Muscle of arm (tissue), 14 donors: ENCODE measurements at places on chromosomes 4 and X. TPM values are rescaled to one million over a fixed set of nuclear protein-coding genes. Genes with fewer than 3 reads are reported as not detected.

DNA sequence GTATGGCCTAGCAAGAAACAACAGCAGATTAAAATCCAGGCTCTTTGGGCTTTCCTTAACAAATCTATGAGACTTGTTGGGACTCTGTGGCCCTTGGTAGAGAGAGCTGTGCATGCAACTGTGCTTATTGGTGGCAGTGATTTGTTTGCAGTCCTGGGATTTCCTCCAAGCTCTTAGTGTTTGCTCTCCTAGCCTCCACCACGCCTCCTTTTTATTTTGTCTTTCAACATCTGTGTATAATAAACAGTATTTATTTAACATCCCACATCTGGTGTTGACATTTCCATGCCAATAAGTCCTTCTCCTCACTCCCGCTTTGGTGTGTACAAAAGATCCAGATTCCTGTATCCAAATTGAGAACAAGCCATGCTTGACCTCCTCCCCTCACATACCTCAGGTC lies 3.1 kb downstream of the TNMD start:
- DNase-seq = peak; percentile 42

GRCh38 chrX:16834806-16835205 lies 35.4 kb downstream of the RBBP7 start:
- no peak for DNase-seq

Gene MAGEB1
- polyA plus RNA-seq = not detected

Gene USP27X
- polyA plus RNA-seq = 2.6 TPM

DNA sequence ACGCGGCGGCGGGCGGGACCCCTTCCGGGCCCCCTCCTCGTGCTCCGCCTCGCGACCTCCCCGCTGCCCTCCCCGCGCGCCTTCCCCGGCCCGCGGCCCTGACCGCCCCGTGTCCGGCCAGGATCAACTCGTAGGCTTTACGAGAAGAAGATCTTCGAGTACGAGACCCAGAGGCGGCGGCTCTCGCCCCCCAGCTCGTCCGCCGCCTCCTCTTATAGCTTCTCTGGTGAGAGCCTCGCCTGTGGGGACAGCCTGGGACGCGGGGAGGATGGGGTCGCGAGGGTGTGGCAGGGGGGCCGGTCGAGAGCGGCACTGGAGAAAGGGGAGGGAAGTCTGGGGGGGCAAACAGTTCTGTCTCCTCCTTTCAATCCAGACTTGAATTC lies 465 bp downstream of the EMD start:
- DNase-seq = no peak

DNA sequence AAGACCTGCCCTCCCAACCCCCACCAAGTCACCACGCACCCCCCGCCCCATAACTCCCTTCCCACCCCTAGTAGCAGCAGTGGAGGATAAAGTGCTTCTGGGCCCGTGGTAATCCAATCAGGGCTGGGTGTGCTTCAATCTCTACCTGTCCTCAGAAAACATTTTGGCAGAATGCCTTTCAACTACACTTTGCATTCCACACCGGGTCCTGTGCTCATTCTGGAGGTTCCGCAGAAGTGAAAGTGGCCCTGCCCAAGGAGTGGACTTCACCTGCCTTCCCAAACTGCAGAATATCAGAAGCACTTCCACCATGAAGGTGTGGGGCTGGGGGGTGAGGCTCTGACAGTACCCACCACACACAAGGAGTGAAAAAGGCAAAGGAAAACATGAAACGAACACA lies 322.3 kb downstream of the DHX15 start:
- DNase-seq = no peak

Gene CAMK2D
- polyA plus RNA-seq = 185 TPM

DNA sequence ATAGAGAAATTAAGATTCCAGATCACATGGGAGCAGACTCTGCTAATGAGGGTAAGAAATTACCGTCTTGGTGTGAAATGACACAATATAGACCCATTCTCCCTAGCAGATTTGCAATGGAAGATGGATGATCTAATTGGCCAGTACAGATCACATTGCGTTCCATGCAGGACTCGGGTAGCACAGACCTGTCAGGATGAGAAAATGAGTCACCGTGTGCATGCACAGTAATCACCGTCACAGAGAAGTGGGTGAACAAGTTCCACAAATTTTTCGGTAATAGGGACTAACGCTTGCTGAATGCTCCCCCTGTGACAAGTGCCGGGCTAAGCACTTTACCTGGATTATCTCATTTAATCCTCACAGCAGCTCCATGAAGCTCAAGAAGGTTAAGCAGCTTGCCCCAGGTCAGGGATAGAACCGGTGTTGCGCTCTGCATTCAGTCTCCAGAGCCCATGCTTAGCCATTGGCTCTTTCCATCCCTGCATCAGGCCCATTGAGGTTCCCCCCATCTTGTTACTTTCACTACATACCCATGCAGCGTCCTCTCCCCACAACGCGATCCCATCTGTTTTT lies 375.6 kb downstream of the FBXW7 start:
- no peak for DNase-seq

DNA sequence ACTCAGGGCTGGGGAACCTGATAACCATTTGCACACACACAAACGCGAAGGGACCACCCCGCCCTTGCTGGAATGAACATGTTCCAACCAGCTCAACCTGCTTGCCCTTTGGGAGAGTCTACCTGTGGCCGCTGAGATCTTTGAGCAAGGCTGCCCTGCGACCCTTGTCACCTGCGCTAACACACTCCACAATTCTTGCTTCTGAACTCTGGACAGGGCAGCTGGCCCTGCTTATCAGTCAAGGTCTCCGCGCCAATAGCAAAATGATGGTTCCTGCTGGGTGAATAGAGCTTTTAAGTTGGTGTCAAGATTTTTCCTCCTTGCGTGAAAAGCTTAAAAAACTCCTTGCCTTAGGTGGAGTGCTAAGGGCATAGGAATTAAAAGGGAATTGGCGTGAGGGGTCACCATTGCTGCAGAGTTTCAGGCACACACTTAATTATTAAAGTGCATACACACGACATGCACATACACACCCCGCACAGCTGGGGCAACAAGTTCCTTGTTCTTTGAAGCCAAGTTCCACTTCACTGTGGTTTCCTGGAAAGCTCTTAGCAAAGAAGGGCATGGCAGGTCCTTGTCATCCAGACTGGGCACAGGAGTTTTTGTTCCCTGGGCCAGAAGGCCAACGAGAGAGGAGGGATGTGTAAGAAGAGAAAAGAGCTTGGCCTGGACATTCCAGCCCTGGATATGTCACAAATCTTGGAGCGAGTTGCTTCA lies 207.7 kb downstream of the STIM2 start:
- no peak for DNase-seq

GRCh38 chr4:179007755-179008154 lies 1565.5 kb upstream of the AGA start:
- no peak for DNase-seq

GRCh38 chrX:144637731-144638130 lies 609.6 kb upstream of the SPANXN1 start:
- DNase-seq = no peak

- DNase-seq = no peak
Observed at GRCh38 chr4:36320117-36320896, 38.9 kb downstream of the DTHD1 start.

- peak; percentile 24 for DNase-seq
Observed at GRCh38 chrX:16870862-16871815, 977 bp upstream of the RBBP7 start.

GRCh38 chrX:16822723-16823122 lies 36.5 kb downstream of the TXLNG start:
- no peak for DNase-seq

Gene PABPC1L2B
- not detected for polyA plus RNA-seq

Gene P2RY10
- not detected for polyA plus RNA-seq

DNA sequence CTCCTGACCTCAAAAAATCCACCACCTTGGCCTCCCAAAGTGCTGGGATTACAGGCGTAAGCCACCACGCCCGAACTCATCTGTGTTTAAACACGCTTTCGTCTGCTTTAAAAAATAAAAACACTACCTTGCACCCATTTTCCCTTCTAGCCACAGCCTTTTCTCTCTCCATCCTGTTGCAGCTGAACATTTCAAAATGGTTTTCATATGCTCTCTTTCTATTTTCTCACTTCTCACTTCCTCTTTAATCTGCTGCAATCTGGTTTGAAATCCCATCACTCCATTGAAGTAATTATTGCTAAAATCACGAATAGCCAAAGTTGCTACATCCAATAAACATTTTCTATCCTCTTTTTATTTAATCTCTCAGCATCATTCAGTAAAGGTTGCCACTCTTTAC lies 70.0 kb downstream of the DCHS2 start:
- no peak for DNase-seq

Gene ASB9
- polyA plus RNA-seq = 3.7 TPM

DNA sequence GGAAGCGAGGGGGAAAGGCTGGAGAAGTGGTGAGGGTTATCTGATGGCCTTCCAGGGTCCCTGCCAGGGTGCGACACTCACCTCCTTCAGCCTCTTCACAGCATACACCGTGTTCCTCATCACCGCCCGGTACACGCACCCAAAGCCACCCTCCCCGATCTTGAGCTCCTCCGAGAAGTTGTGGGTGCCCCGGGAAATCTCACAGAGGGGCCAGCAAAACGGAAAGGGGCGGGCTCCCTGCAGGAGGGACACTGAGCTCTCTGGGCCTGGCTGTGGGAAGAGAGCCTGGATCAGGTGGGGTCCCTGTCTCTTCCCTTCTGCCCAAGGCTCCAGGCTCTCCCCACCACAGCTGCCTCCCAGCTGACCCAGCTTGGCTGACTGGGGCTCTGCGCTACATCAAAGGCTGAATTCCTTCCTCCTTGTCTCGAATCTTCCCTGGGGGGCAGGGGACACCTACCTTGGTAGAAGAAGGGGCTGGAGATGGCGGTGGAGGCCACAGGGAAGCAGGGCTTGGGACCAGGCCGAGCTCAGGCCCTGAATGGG lies 1.1 kb downstream of the IRAK1 start:
- no peak for DNase-seq

DNA sequence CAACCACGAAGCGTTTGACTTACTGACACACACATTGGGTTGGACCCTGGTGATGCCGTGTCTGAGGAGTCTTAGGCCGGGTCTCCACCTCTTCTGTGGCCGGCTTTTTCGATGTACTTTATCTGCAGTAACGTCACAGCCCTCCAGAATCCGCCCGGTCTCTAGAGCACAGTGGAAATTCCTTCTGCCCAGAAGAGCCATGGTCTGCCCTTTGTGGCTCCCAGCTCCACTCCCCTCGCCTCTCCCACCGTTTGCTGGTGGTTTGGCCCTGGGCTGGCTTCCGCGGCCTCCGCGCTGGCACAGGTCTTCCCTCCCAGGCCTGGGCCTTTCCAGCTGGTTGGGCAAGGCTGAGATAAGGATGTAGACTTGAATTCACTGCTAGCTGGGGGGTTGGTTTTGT lies 4.3 kb downstream of the MAEA start:
- no peak for DNase-seq

Gene PCDH10
- polyA plus RNA-seq = 0.34 TPM

DNA sequence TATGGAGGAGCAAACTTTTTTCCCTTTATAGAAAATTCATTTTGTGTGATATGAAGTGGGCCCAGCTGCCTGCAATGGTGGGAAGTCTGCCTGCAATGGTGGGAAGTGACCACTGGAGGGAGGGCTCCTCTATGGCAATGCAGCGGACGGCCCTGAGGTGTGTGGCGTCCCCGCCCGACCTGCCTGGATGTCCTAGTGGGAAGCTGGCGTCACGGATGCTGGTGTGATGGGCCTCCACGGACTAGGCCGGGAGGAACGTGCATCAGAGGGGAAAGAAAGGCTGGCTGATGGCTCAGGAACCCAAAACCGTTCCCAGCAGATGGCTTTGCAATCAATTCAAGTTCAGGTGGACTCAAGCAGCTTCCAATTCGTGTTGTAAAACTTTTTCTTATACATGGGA lies 177.9 kb downstream of the AFAP1 start:
- peak; percentile 71 for DNase-seq
